AG10803 (cell line): ENCODE measurements at places on chromosomes 2 and 18.

DNA sequence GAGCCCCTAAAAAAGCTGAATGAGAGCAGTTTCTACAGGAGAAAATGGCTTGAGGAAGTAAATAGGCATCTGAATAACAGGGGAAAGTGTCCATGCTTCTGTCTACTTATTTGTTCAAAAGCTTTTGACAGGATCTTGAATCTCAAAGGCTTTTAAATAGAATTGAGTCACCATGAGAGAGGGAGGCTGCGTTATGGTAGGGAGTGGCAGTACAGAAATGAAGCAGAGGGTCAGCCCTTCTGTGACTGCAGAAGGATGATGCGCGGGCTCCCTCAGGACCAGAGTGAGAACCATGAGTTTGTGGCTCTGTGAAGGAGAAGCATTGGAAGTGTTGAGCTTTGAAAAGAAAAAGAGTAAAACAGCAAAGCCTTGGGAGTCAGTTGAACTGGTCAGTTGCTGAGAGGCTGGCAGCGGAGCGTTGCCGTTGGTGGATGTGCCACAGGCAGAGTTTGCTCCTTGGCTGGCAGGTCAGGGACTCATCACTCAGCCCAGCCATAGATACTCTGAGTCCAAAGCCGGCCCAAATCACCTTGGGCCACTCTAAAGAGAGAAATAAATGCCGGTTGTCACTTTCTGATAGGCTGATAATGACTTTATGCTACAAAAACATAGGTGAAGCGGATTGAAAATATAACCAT is 17.4 kb downstream of the COPS7B start:
- DNase-seq, result no peak

DNA sequence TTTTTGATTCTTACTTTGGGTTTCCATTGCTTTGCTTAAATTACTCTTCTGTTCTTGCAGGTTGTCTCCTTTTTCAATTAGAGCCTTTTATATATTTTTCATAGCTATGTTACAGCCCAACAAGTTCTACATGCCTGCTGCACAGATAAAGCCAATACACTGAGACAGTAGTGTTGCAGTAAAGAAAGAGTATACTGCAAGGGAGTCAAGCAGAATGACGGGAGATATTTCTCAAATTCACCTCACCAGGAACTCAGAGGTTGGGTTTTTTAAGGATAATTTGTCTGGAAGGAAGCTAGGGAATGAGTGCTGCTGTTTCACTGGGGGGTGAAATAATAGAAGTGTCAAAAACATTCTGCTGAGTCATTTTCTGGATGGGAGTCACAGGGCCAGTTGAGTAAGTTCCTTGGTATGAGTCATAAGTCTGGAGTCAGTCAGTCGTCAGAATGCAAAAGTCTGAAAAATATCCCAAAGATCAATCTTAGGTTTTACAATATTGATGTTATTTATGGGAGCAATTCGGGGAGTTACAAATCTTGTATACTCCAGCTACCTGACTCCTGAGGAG is 193.0 kb upstream of the RGPD4 start:
- peak; percentile 85 for DNase-seq

DNA sequence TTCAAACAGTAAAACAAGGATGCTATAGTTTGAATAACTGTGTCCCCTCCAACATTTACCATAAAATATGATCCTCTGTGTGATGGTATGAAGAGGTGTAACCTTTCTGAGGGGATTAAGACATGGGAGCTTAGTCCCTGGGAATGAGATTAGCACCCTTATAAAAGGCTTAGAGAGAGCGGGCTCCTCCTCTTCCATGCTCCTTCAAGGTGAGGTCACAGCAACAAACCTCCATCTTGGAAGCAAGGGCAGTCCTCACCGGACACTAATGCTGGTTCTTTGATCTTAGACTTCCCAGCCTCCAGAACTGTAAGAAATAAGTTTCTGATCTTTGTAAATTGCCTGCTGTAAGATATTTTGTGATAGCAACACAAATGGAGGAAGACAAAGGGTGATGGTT is 700.3 kb downstream of the TMEM182 start:
- DNase-seq, result no peak

DNA sequence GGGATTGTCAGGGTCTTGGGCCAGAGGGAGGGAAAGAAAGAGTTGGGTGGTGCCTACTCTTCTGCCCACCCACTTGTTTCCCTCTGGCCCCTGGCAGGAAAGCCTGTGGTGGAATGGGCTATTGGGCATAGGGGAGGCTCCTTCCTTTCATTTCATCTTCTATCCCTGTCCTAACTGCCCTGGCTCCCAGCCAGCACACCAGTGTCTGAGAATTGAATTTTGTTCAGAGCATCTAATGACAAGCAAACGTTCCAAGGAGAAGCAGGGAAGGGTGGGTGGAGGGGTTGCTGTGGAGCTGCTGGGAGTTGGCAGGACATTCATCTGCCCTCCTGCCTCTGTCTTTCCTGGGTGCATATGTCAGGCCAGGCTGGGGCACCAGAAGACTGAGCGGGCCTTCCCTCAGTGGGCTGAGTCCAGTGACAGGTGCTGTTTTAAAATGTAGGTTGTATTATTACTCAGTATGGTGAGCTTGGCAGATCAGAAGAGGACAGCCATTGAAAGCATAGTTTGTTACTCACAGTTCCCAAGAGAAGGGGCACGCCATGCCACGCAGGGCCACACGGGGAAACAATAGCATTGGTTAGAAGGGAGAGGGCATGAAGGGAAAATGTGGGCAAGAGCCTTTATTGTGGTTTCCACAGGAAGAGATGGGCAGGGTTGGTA is 171.9 kb downstream of the ACOXL start:
- no peak for DNase-seq

DNA sequence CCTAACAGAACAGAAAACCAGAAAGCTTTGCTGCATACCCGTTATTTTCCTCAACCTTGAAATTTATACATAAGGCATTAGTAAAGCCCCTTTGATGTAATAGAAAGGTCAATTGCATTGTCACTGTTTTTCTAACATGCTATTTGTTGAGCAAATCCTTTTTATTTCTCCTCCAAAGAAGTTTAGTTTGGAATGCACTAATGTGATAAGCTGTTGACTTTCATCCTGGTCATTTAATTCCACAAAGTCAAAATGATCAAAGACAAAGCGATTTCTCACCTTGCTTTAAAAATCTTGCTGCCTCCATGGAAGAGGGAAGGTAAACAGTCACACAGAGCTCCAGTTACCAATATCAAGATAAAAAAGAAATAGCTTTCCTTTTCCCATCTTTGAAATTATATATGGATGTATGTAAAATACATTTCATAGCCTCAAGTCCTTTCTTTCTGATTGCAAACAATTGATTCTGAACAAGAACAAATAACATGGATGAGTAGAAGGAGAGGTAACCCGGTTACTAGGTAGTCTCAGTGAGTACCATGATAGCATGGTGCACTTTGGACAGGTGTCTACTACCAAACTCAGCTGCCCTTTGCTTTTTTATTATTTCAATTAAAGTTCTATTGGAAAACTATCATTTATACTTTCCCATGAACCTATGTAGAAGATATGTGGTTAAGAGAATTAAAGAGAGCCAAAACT is 452.7 kb downstream of the STK39 start:
- no peak for DNase-seq

DNA sequence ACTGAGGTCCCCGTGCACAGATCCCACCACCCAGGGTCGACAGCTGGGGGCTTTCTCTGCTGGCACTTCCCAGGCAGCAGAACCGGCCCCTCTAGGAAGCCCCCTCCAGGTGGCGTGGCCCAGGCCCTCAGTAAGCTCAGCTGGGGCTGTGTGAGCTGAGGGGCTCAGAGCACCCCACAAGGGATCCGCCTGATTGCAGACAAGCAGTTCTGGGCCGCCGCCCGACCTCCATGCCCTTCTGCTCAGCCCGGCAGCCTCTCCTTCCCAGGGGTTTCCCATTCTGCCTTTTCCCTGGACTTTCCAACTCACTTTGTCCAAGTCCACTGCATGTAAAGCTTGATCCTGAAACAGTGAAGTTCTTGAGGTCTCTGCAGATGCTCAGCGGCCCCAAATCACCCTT is 76.4 kb downstream of the NFATC1 start:
- no peak for DNase-seq

GRCh38 chr2:197805715-197806633 is 1.6 kb downstream of the PLCL1 start:
- peak; percentile 21 for DNase-seq

DNA sequence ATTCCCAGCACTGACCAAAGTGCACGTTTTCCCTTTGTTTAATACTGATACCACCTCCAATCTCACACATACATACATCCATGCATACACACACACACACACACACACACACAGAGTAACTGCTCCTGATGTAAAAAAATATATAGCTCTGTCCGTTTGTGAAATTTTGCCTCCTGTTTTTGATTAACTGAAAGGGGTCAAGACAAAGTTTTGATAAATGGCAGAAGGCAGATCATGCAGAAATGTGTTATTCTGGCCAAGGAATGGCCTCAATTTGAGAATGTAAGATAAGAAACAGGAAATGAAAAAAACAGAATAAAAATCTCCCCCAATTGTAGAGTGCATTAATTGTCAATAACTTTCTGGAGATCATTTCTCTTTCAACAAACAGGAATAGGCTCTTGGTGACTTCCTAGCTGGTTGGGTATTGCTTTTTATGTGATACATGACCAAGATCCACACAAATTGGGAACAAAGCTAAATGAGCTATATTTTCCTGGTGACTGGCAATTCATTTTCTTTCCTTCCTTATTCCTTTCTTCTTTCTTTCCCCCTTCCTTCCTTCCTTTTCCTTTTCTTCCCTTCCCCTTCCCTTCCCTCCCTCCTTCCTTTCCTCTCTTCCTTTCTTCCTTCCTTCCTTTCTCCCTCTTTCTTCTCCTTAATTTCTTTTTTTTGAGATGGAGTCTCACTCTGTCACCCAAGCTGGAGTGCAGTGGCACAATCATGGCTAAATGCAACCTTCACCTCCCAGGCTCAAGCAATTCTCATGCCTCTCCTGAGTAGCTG is 88.9 kb upstream of the PMAIP1 start:
- peak; percentile 11 for DNase-seq

DNA sequence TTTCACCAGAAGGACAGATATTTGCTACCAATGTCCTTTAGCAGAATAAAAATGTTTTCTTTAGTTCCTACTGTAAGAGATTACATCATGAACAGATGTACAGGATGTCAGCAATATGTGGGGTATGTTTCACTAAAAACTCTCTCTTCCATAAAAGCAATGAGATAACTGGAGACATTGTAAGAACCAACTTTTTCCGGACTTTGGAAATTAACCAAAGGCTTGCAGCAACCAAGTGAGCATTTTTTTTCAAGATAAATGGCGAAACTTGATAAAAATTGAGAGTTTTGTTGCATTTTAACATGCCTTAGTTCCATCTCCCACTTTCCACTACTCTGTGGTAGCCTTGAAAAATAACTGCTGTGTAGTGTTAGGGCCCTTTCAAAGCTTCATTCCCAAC is 429.8 kb upstream of the CDH2 start:
- peak; percentile 14 for DNase-seq

GRCh38 chr2:221767106-221768012 is 195.3 kb upstream of the EPHA4 start:
- DNase-seq, result no peak

- no peak for DNase-seq
These were observed 243.6 kb downstream of the PID1 start for GRCh38 chr2:229027353-229028105.
